ENCODE measurements at places on chromosomes 1 and 21.

GRCh38 chr1:73333847-73334503 is 864.0 kb downstream of the LRRIQ3 start:
- DNase-seq: no peak

- DNase-seq: no peak
These were observed 90.7 kb downstream of the EPHB2 start for GRCh38 chr1:22801347-22801746.

GRCh38 chr1:203033917-203034316 is 7.6 kb downstream of the PPFIA4 start:
- no peak for DNase-seq

DNA sequence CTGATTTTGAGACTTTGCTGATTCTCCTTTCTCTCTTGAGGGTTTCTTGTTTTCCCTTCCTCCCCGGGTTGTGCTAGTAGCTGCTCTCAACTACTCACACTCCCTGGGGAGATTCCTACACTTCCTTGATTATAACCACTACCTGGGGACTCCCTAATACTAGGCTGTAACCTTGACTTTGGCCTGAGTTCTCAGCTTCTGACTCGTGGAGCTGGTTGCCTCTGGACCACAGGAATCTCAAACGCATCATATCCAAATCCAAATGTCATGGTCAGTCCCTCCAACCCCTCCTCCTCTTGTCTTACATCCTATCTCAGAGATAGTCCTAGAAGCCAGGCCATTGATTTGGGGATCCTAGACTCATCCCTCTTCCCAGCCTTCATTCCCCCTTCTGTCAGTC is 12.0 kb downstream of the MOV10 start:
- DNase-seq: no peak

GRCh38 chr1:211591980-211592493 is 13.1 kb upstream of the SLC30A1 start:
- DNase-seq: no peak

Measured in NK-92 treated with Interleukin-12 subunit alpha and Interleukin-12 subunit beta, amount 100 ng/mL, for 24 hours (cell line).